ENCODE measurements at places on chromosomes 1 and 21.

GRCh38 chr1:182426442-182427430 is 23.2 kb upstream of the RGSL1 start:
- no peak for DNase-seq

- DNase-seq, result no peak
These were observed 14.3 kb upstream of the CD34 start for GRCh38 chr1:207925210-207925609.

DNA sequence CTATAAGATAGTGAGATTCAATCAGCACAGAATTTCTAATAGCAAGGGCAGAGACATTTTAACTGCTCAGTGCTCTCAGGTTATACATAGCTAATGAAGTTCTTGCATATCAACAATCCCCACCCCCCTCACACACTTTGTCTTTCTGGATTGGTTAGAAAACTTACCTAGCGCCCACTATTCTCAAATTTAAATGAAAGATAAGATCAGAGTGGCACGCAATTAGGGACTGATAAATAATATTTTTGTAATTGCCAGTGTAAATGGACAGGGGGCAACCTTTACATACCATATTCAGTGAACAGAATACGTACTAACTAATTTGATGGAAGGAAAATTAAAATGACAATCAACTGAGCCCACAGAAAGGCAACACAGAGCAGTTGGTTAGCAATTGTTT is 11.7 kb downstream of the SELL start:
- no peak for DNase-seq

DNA sequence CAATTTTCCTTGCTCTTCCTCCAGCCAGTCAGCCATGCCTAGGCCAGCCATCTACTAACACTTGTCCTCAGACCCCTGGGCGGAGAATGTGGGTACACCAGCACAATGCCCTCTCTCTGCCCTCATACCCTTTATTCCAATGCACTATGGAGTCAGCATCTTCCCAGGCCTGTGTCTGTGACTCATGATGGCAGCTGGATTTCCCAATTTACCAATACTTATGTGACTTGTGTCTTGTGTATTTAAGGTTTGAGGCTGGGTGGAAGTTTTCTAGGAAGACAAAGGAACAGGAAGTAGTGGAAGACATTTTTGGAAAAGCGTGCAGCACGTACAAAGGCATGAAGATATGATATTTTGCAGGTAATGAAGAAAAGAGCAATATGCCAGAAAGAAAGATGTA is 114.3 kb downstream of the NMNAT2 start:
- no peak for DNase-seq

DNA sequence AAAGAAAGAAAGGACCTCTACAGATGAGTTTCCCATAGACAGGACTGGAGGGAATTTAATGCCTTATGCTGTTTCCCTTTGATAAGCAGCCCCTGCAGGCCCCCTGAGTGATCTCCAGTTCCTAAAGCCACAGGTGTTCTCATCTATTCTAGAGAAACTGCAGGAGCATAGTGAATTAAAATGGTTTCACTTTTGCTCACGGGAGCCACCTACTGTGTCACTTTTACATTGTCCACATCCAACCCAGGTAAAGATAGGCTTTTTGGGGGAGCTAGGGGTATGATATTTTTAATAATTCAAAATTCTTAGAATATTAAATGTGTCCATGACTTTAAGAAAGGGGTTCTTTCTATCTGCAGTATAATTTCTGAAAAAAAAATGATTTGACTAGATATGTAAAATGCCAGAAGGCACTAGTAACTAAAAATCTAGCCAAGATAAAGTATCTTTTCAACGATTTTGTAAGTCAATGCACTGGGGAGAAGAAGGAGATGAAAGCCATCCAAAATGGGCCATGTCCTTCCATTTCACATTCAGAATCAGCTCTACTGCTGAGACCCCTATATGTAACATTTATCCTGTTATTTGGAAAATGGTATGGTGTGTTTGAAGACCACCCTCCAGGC is 267.3 kb upstream of the DUSP10 start:
- DNase-seq, result no peak

DNA sequence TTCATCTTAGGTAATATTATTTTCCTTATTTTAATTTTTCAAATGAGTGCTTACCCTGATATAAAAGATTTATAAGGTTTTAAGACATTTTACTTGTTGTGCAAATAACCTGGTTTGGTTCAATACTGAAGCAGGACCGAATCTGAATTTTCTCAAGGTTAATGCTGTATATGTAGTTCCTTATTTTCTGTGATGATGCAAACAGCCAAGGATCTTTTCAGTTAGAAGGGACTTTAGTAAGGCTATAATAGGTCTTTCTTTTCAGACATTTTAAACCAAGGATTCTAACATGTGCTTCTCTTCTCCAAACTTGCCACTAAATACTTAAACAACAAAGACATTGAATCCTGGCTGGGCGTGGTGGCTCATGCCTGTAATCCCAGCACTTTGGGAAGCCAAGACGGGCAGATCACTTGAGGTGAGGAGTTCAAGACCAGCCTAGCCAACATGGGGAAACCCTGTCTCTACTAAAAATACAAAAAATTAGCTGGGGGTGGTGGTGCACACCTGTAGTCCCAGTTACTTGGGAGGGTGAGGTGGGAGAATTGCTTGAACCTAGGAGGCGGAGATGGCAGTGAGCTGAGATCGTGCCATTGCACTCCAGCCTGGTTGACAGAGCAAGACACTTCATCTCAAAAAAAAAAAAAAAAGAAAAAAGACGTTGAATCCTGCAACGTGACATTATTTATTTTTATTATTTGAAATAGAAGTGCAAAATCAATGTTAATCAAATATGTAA is 3.2 kb upstream of the ARPC5 start:
- no peak for DNase-seq

GRCh38 chr1:204684571-204685235 is 835 bp downstream of the LRRN2 start:
- DNase-seq, result no peak

DNA sequence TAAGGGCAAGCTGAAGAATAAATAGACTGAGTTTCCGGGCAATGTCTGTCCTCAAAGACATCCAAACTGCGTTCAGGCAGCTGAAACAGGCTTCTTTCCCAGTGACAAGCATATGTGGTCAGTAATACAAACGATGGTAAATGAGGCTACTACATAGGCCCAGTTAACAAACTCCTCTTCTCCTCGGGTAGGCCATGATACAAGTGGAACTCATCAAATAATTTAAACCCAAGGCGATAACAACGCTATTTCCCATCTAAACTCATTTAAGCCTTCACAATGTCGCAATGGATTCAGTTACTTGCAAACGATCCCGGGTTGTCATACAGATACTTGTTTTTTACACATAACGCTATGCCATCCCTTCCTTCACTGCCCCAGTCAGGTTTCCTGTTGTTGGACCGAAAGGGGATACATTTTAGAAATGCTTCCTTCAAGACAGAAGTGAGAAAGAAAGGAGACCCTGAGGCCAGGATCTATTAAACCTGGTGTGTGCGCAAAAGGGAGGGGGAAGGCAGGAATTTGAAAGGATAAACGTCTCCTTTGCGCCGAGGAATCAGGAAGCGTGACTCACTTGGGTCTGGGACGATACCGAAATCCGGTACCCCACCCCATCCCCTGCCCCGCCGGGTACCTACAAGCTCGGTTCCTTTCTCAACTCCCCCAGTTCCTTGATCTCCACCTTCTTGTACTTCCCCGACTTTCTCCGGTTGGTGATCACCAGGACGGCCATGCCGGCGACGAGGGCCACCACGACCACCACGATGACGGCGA is 1.3 kb downstream of the TACSTD2 start:
- no peak for DNase-seq
